ENCODE measurements at places on chromosomes 13 and 19.

- DNase-seq: no peak
These were observed 953 bp downstream of the DZIP1 start for GRCh38 chr13:95643571-95643935.

- DNase-seq: no peak
These were observed 418.2 kb downstream of the KLF12 start for GRCh38 chr13:73715911-73716510.

DNA sequence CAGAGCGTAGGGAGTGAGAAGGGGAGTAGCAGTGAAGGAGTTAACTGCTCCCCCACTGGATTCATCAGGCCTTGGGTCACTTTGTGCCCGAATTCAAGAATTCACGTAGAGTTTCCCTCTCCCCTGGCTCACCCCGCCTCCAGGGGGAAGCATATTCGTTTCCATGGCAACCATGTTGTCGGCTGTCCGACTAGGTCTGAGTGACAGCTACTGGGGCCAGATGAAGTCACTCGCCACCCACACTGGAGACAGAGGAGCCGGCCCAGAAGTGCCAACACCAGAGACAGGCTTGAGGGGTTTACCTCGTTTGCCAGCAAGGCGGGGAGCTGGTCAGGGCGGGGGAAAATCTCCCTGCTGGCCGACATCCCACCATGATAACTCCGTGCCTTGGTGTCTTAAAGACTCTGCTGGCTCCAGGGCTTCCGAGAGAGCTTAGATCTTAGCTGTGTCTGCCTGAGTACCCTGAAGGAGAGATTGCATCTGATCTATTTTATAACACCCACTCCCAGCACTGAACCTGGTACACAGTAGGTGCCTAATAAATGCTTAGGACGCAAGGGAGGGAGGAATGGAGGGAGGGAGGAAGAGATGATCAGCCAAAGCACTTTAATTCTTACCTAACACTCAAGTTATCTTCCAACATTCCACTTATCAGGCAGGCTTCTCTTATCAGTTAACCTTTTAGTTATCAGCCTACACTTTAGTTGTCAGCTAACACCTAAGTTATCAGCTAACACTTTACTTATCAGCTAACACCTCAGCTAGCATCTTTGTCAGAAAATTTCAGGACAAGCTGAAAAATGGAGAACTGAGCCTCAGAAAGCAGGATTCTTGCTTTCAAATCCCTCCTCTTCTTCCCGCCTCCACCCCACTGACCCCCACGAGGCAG lies 57.2 kb upstream of the ZNRF4 start:
- DNase-seq: no peak

GRCh38 chr13:40043764-40044163 lies 388.3 kb downstream of the COG6 start:
- no peak for DNase-seq

DNA sequence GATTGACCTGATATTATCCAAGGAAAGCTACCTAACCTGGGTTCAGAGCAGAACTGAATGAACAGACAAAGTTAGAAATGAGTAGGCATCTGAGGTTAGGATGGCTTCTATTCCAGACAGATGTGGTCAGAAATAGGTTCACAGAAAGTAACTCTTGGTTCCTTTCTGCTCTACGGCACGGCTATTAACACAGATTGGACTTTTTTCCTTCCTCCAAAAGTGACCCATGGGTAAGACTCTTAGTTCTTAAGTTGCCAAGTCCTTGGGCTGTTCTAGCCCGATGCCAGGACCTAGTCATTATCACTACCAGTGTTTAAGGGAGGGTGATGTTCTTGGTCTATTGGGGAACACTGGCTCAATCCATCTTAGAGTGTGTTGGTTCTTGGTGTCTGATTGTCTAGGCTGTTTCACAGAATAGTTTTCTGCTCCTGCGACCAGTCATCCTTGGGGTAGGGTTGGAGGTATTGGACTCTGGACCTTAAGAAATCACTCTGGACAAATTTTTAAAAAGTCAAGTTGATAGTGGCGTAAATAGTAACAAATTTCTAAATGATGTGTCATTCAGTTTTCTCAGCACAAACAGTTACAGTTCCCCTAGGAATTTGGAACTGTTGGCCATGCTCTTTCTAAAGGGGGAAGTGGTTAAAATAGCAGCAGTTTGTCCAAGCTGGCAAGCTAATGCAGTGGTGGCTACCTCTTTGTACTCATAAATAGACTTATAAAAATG lies 60.1 kb upstream of the MYCBP2 start:
- DNase-seq: peak; percentile 19

GRCh38 chr19:30459859-30460258 lies 87.7 kb downstream of the ZNF536 start:
- no peak for DNase-seq

DNA sequence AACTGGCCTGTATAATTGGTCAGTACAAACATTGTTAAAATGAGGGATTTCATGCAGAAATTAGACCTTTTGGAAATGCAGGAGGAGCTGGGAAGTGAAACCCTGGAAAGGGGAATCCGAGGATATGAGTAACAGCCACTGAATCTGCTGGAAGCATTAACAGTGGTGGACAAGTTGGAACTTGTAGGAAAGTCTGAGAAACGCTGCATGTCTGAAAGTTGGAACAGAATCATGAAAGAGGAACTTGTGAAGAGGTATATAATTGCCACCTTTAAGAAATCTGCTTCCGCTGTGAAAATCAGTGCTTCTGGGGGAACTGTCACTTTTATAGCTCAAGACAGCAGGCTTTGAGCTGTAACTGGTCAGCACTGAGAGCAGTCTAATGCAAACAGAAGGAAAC lies 716.5 kb upstream of the PRR20A start:
- DNase-seq: no peak

DNA sequence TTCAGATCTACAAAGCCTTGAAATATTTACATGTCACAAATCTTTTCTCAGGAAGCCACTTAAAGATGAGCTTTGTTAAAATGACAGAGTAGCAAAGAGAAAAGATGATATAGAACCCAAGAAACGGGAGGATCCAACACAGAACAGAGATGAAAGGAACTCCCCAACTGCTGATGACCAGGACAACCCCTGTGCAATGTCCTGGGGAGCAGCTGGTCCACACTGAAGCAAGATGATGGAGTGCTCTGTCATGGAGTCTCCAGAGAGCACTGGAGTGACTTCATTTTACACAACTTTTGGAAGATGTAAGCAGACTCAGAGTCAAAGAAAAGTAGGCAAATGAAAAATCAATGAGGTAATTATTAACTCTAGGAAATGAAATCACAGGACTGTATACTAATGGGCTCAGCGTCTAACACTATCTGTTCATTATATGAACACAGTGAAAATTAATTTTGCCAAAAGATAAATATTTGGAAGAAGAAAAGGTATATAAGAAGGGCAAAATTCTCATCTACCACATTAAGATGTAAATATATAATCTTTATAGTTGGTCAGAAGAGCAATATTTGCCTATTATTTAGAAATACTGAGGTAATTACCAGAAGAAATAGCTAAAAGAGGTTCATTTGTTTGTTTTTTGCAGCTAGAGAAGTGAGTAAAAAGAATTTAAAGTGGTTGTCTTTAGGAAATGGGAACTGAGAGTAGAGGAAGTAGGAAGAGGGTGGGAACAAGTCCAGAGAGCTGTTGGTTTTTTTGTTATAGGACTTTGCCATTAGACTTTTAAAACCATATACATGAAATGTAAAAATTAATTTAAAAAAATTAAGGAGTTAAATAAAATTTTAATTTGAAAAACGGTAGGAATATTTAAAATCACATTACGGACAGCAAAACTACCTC lies 30.5 kb downstream of the MTRF1 start:
- DNase-seq: no peak

Measured in fibroblast of skin of left biceps (primary cell).